ENCODE measurements at places on chromosomes 1 and 21.
A peak's percentile ranks its signal among the peaks of the same experiment; 100 is the strongest.

GRCh38 chr1:36888811-36889477, 145.4 kb downstream of the GRIK3 start:
- no peak overlapping the region for H3K27ac ChIP-seq
- H3K4me3 ChIP-seq = no peak overlapping the region
- no peaks in the 10 kb centered on the region for H3K27me3 ChIP-seq
- no peaks in the 10 kb centered on the region for H3K36me3 ChIP-seq
- H3K4me1 ChIP-seq = no peaks in the 10 kb centered on the region

DNA sequence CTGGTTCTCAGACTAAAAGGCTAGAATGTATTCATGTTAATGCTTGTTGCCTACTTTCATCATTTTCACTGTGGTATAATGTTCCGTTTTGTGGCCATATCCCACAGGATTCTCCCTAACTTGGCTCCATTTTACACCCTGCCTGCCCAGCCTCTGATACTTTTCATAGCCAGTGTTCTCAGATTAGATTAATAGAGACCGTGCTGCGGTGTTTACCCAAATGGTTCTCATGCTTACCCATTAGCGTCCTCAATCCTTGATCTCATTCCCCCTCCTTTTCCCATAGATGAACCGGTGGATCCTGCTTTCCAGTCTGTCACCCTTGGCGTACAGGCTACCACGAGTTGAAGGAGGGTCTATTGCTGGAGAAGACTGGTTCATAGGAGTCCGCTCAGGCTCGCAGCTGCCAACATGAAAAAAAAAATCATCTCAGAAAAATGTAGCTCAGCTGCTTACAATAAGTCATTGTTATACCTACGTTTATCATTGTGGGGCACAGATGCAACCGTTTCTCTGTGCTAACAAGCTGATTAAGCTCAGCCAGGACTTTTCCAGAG, 78.7 kb downstream of the SETD4 start:
- no peaks in the 10 kb centered on the region for H3K36me3 ChIP-seq
- no peak overlapping the region for H3K27ac ChIP-seq
- no peak overlapping the region for H3K4me3 ChIP-seq
- DNase-seq = no peak

DNA sequence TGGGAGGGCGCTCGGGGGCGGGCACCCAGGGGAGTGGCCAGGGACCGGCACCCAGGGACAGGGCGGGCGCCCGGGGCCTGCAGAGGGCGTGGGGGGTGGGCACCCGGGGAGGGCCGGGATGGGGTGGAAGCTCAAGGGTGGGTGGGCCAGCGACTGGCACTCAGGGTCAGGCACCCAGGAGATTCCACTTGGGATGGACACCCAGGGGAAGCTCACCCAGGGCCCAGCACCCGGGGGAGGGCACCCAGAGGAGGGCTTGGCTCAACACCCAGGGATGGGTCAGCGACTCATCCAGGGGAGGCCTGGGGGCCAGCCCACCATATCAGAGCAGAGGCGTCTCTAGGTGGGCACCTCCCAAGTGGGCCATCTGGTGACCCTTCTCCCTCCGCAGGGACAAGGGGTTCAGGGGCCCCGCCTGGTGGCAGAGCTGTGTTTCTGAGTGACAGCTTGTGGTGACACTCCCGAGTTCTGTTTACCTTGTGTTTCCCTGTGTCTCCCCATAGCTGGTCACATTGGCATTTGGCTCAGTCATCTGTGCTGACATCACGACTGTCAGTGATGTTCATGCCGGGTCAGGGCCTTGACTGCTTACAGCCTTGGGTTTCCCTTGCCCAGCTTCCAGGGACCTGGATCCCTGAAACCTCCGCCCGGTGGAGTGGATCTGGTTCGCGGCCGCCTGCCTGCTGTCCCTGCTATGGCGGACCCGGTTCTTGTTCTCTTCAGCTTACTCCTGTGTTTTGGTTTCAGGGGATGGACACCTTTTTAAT, 749 bp downstream of the IBA57 start:
- H3K27me3 ChIP-seq = no peaks in the 10 kb centered on the region
- peaks cover 24% of the 10 kb centered on the region for H3K4me1 ChIP-seq
- peak overlapping the region; percentile 79 for H3K27ac ChIP-seq
- H3K4me3 ChIP-seq = peak overlapping the region; percentile 45
- peak; percentile 49 for DNase-seq
- 0 out of 2 replicates have a peak, but pooled peaks cover 2% of the 10 kb centered on the region for H3K36me3 ChIP-seq

- H3K36me3 ChIP-seq = no peaks in the 10 kb centered on the region
- no peaks in the 10 kb centered on the region for H3K27me3 ChIP-seq
- H3K4me3 ChIP-seq = no peak overlapping the region
- DNase-seq = no peak
- H3K27ac ChIP-seq = no peak overlapping the region
- H3K4me1 ChIP-seq = peaks cover 21% of the 10 kb centered on the region
Measured at GRCh38 chr1:93047618-93048017, 31.5 kb upstream of the MTF2 start.

- H3K36me3 ChIP-seq = no peaks in the 10 kb centered on the region
- H3K4me1 ChIP-seq = no peaks in the 10 kb centered on the region
- no peak for DNase-seq
- no peak overlapping the region for H3K4me3 ChIP-seq
- H3K27me3 ChIP-seq = no peaks in the 10 kb centered on the region
Measured at GRCh38 chr1:211474451-211474850, 17.5 kb downstream of the RD3 start.

- no peaks in the 10 kb centered on the region for H3K36me3 ChIP-seq
- no peak overlapping the region for H3K4me3 ChIP-seq
- peaks cover 8% of the 10 kb centered on the region for H3K4me1 ChIP-seq
- DNase-seq = no peak
- no peak overlapping the region for H3K27ac ChIP-seq
Measured at GRCh38 chr1:159261721-159262494, 40.2 kb upstream of the FCER1A start.

- H3K27ac ChIP-seq = no peak overlapping the region
- no peak overlapping the region for H3K4me3 ChIP-seq
- no peaks in the 10 kb centered on the region for H3K36me3 ChIP-seq
- no peaks in the 10 kb centered on the region for H3K27me3 ChIP-seq
- no peaks in the 10 kb centered on the region for H3K4me1 ChIP-seq
Measured at GRCh38 chr1:93395195-93395594, 49.5 kb downstream of the DR1 start.

DNA sequence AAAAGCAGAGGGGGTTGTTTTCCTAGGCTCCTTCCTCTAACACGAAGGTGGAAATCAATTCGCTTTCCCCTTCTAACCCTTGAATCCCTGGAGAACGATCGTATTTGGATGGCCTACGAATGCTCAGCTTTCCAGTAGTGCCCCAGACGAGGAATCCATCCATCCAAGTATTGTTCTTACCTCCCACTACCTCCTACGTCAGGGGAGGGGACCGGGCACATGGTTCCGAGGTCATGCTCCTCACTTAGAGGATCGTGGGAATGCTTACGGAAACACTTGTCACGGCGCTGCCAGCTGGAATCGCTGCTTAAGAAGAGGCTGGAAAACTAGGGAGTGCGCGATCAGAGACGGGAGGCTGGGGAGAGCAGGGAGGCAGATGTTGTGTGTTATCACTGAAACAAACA, 47.4 kb downstream of the CAPZB start:
- no peaks in the 10 kb centered on the region for H3K27me3 ChIP-seq
- no peak overlapping the region for H3K4me3 ChIP-seq
- no peak for DNase-seq

DNA sequence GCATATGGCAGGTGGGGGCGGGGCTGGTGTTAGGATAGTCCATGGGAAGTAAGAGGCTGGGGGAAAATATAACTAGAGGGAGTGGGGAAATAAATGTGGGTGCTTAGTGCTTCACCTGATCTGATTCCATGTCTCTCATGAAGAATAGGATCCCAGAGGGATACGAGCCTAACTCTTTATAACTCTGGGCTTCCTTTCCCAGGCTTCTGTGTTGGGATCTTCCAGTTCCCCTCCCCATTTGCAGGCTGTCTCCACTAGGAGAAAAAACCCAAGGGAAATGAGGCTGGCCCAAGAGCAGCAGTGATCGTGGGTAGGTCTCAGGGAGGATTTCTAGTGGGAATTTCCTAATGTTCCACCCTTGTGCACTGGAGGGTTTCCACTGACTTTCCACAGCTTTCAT, 1.6 kb downstream of the KCNJ9 start:
- H3K4me3 ChIP-seq = no peak overlapping the region
- no peak for DNase-seq
- H3K36me3 ChIP-seq = peaks cover 3% of the 10 kb centered on the region
- H3K27ac ChIP-seq = no peak overlapping the region
- H3K4me1 ChIP-seq = no peaks in the 10 kb centered on the region

GRCh38 chr1:225567789-225568188, 85.1 kb downstream of the ENAH start:
- no peak for DNase-seq
- H3K36me3 ChIP-seq = no peaks in the 10 kb centered on the region
- H3K27me3 ChIP-seq = no peaks in the 10 kb centered on the region
- no peak overlapping the region for H3K4me3 ChIP-seq
- H3K27ac ChIP-seq = no peak overlapping the region
- H3K4me1 ChIP-seq = no peaks in the 10 kb centered on the region

GRCh38 chr1:155086128-155086741, 7.6 kb downstream of the EFNA3 start:
- peak overlapping the region; percentile 75 for H3K4me3 ChIP-seq
- peaks cover 2% of the 10 kb centered on the region for H3K36me3 ChIP-seq
- H3K27ac ChIP-seq = no peak overlapping the region
- peak; percentile 85 for DNase-seq
- peaks cover 31% of the 10 kb centered on the region for H3K4me1 ChIP-seq
- peaks cover 25% of the 10 kb centered on the region for H3K27me3 ChIP-seq

DNA sequence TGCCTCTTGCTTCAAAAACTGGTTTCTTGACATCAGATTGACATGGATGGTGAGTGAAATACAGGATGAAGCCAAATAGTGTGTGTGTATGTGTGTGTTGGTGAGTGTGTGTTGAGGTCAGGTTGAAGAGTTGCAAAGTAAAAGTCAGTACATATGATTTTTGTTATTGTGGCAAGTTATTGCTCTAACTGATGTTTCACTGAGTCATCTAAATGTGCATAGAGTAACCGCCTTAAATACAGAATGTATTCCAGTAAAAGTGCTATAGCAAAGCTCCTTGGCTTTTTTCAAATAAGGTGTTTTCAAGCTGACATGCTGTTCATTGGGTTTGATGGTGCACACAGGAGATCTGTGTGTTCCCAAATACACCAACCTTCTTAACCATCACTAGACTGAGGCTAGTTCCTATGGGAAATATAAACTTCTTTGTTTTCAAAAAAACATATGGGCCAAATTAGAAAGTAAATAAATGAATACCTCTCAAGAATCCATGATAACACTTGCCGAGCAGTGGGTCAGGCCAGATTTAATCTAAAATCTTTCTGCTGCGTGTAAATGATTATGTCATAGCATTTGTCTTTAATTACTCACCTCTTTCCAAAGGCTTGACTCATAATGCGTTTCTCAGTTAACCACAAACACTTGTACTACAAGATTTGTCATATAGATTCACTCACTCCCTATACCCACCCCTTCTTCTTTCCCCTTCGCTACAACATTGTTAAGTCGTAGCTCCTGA, 151.1 kb downstream of the LYPLAL1 start:
- no peaks in the 10 kb centered on the region for H3K4me1 ChIP-seq
- no peak overlapping the region for H3K4me3 ChIP-seq
- no peaks in the 10 kb centered on the region for H3K36me3 ChIP-seq
- no peaks in the 10 kb centered on the region for H3K27me3 ChIP-seq

DNA sequence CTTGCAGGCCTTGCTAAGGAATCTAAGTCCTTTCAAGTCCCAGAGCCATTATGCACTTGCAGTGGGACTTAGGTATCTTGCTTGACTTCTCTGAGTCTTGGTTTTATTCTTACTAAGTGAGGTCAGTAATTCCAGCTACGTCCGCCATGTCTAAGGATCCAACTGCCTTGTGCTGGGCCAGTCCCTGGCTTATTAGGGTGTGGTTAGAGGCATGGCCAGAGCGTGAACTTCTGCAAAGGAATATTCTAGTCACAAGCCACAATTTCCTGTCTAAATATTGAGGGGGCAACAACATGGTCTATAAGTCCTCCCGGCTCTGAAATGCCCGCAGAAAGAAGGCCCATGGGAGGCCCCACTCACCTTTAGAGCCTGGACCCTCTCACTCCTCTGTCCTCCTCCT, 82.9 kb downstream of the TMEM53 start:
- DNase-seq = no peak
- H3K4me1 ChIP-seq = no peaks in the 10 kb centered on the region
- no peak overlapping the region for H3K27ac ChIP-seq
- H3K27me3 ChIP-seq = peaks cover 9% of the 10 kb centered on the region
- no peak overlapping the region for H3K4me3 ChIP-seq
- no peaks in the 10 kb centered on the region for H3K36me3 ChIP-seq
